ENCODE measurements at places on chromosomes 1 and 21. TPM values are rescaled to one million over a fixed set of nuclear protein-coding genes. Genes with fewer than 3 reads are reported as not detected.

C1orf141 gene
- not detected for total RNA-seq

TTC39A gene
- total RNA-seq = 24.7 TPM

SLAMF9 gene
- not detected for total RNA-seq

TENT5C gene
- 31.1 TPM for total RNA-seq

TNFRSF18 gene
- total RNA-seq = not detected

GPR153 gene
- 13.0 TPM for total RNA-seq

ADORA1 gene
- 21.5 TPM for total RNA-seq

THRAP3 gene
- total RNA-seq = 79.1 TPM

NOTCH2 gene
- total RNA-seq = 36.3 TPM

LCE3E gene
- not detected for total RNA-seq

DNA sequence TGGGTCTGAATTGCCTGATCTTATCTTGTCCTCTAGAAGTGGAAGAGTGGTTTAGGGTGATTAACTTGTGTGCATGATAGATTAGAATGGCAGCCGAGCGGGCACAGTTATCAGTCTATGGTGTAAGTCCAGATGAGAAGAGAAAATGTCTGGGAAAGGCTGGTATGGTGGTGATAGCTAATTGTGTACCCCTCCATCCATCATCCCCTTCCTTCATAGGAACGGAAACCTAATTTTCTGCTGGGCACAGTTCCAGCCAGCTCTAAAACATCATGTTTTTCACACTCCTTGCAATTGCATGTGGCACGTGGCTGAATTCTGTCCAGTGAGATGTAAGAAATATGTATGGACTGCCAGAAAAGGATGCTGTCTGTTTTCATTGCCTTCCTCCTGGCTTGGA lies 40.9 kb upstream of the ZP4 start:
- DNase-seq = no peak

DNA sequence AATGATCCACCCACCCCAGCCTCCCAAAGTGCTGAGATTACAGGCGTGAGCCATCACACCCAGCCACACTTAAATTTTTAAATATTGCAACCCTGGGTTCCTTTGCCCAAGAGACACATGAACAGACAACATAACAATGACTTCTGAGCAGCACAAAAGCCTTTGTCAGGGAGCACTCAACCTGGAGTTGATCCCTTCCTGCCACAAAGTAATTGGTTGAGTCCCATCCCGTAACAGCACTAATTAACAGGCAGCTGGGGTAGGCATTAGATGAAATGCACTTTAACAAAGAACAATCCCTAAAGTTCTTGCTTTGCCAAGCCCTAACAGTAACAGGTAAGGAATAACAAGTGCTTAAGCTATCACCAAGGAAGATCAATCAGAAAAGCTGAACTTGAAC lies 5.9 kb upstream of the BCAR3 start:
- no peak for DNase-seq

GRCh38 chr1:151847867-151848596 lies 5.5 kb downstream of the THEM5 start:
- no peak for DNase-seq

DNA sequence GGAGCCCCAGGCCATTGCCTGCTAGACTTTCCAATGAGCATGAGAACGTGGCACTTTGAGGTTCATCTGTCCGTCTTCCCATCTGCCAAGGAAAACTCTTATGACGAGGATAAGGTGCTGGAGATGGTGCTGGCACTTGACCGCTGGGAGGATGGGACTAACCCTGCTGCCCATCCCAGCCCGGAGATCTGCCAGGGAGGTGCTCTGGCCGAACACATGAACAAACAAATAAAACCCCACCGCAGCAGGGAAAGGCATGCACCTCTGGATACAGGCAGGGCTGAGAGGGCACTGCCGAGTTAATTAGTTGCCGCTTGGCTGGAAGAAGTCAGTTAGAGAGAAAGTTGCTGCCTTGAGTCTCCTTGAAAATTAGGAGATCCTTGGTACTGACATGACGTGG lies 308.4 kb downstream of the AJAP1 start:
- DNase-seq = no peak

DNA sequence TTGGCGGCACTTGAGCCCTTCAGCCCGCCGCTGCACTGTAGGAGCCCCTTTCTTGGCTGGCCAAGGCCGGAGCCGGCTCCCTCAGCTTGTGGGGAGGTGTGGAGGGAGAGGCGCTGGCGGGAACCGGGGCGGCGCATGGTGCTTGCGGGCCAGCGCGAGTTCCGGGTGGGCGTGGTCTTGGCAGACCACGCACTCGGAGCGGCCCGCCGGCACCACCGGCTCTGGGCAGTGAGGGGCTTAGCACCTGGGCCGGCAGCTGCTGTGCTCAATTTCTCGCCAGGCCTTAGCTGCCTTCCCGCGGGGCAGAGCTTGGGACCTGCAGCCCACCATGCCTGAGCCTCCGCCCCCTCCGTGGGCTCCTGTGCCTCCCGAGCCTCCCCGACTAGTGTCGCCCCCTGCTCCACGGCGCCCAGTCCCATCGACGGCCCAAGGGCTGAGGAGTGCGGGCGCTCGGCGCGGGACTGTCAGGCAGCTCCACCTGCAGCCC lies 673.7 kb upstream of the BRINP3 start:
- DNase-seq = peak; percentile 48

- peak; percentile 14 for DNase-seq
Observed at GRCh38 chr1:48039088-48040054, 42.2 kb upstream of the TRABD2B start.

GRCh38 chr21:45894906-45895777 lies 86.4 kb upstream of the COL6A1 start:
- DNase-seq = no peak

DNA sequence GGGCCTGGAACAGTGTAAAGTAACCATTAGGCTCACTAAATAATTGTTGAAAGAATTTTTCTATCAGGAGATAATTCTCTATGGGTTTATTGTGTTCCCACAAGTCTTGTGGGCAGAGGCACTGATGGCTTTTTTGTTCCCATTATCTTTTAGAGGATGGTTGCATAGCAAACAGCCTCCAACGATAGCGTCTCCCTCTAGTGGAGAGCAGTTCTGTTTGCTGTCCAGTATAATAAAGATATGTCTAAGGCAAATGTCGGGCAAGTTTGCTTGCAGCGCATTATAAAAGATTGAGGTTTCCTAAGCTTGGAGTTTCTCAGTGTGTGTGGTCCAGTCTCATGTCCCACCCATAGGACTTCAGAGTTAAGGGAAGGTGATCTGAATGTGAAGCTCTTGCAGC lies 1.3 kb upstream of the SLC6A17 start:
- DNase-seq = no peak

DNA sequence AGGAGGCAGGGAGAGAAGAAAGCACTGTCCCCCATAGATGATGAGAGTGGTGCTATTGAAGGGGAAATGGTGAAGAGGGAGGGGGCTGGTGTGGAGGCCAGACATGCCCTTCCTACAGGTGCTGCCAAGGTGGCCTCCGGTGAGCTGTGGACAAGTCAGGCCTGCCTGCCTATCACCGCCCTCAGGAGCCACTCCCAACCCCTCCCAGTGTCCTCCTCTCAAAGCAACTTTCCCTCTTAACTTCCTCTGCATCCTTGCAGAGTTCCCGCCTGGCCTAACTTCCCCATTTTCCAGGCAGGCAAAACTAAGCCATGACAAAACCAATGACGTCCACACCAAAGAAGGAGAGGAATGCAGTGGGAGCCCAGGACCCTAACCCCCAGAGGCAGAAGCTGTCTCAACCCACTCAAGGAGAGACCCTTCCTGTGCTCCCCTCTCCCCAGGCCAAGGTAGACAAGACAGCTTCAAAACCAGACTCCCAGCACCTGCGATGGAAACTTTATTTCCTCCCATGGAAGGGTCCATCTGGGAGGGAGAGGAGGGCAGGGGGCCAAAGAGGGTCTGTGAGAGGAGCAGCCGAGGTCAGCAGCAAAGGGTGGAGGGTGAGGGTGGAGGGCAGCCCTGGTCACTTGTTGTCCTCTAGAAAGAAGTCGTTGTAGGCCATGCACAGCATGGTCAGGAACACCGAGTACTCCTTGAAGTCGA lies 1.0 kb upstream of the S100A6 start:
- no peak for DNase-seq

GRCh38 chr1:11204396-11205190 lies 15.4 kb downstream of the ANGPTL7 start:
- no peak for DNase-seq

GRCh38 chr1:228342627-228343190 lies 63.9 kb downstream of the TRIM11 start:
- no peak for DNase-seq

- peak; percentile 82 for DNase-seq
Observed at GRCh38 chr1:112998592-112999235, 42.7 kb upstream of the SLC16A1 start.

DNA sequence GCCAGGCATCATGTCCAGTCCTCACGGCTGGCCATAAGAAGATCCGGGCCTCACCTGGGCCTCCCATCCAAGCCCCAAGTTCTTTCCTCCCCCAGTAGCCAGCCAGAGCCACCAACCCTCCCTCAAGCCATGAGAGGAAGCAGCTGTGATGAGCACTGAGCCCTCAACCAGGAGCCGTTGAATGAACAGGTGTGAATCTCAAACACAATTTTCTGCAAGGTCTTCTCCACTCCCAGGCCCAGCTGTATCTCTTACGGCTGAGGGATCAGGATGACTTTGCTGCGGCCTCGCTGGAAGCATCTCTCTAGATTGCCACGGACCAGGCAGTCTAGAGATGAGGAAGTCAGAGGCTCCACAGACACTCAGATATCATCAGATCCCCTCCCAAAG lies 9.8 kb upstream of the CLDN14 start:
- DNase-seq = no peak

- DNase-seq = no peak
Observed at GRCh38 chr1:156336242-156336641, 1.9 kb downstream of the CCT3 start.
